ENCODE measurements at places on chromosomes 6 and 20.

GRCh38 chr6:137161949-137162348 lies 11.5 kb downstream of the IL22RA2 start:
- no peak for DNase-seq

DNA sequence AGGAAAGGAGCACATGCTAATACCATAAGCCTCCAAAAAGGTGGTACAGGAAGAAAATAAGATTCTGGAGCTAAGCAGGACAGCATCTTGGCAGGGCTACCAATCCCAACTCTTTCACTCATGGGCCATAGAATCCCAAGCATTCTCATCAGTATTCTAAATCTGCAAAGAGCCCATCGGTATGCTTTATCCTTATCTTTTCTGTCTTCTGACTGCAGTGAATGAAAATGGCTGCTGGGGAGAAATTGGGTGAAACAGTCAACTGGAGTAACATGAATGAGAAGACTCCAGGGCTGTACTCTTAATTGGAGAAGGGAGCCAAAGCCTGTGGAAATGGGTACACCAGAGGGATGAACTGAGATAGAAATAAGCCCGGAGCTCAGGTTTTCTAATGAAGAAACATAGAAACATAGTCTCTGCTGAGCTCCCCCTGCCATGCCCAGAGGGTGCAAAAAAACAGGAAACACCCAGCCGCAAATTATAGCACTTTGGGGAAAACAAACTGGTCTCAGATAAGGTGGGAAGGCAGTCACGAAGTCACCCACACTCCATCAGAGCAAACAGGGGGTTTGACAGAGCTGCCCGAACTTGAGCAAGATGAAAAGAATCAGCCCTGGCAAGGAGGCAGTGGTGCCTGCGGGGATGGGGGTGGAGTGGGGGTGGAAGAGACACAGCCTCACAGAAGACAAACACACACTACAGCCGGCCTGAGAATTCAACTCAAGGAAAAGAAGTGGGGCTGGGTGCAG lies 35.4 kb upstream of the E2F3 start:
- DNase-seq: no peak

DNA sequence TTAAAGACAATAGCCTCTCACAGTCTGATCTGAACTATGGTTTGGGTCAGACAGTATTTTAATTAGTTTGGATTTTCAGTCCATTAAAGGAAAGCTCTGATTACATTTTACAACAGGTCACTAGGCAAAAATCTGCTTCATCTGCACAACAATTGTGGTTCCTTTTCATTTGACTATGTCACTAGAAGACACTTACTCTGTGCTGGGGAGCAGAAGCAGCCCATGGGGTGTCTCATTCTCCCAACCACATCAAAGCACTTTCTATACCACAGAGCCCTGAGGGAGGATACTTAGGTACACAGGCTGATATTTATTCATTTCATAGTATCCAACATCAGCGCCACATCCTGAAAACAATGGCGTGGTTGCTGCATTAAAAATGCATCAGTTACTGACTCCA lies 36.6 kb upstream of the HDAC2 start:
- no peak for DNase-seq

DNA sequence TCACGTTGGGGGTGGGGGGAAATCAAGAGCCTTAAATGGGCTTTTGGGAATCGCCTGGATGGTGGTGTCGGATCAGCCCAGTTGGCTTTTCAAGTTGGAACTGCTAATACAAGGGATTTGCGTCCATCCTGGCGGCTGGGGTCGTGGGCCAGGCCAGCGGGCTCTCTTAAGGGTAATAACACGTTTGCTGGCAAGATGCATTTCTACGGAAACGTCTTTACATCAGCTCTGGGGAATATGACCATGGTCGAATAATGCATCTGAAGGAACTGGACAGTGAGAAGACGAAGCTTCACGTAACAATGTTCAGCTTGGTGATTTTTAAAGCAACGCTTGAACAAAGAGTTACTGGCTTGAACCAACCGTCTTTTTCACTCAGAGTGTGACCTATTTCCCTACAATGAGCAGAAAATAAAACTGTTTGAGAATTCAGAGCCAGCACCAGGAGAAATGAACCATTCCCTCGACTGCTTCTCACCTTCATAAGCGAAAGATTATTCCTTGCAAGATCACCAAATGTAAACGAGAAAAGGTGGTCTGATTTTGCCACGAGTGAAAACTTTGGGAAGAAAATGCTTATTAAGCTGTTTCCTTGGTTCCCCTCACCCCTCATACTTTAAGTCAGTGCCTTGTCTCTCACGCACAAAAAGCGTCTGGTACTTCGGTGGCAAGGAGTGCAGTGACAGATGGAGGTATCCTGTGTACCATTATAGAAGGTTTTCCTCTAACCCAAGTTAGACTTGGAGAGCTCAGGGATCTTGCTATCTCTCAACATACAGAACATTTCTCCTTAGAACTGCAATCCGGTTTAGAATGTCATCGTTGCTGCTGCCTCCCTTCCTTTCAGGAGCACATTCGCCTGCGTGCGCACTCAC lies 1.4 kb upstream of the MARCKS start:
- DNase-seq: no peak

DNA sequence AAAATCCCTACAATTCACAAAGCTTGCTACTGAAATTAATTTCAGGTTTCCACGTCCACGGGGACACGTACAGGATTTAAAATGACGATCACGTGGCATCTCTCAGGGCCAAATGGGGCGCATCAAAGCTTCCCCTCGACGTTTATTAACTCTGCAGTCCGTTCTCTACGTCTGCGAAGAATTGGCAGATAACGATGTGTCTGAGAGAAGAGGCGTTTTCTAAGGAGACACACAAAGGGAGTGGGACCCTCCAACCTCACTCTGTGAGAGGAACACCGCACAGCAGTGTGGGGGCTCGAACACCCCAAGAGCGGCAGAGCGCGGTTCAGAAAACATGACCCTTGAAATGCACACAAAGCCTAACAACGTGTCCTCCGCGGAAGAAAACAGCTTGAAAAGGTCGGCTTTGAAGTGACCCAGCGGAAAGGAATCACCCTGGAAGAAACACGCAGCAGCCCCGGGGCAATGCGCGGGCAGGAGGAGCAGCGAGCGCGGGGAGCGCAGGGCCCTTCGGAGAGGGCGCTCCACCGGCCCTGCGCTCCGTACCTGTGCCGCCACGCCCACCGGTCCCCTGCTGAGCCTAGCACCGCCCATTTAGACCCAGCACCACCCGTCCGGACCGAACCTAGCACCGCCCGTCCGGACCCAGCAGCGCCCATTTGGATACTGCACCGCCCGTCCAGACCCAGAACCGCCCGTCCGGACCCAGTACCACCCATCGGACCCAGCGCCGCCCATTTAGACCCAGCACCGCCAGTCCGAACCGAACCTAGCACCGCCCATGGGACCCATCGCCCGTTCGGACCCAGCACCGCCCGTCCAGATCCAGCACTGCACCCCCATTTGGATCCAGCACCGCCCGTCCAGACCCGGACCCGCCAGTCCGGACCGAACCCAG lies 1.1 kb upstream of the AFDN start:
- DNase-seq: no peak

DNA sequence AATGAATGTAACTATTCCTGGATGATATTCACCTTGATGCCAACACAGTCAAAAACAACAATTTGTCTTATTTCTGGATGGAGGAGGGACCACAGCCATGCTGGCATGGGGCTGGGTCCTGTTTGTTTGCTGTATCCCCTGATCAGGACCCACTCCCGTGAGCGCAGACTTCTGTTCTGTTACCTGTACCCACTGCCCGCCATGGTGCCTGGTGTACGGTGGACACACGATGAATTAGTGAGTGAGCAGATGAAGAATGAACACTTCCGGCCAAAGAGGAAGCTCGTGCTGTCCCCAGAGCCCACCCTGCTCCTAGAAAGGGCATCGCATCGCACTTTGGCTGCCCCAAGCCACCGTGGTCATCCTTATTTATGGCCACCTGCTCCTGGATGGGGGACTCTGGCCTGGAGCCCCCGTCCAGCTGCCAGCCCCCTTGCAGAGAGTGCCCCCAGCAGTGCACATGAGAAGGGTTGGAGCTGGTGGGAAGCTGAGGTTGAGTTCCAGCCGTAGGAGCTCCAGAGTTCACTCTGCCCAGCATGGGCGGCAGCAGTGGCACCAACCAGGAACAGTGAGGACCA lies 100.9 kb downstream of the BMP7 start:
- no peak for DNase-seq

DNA sequence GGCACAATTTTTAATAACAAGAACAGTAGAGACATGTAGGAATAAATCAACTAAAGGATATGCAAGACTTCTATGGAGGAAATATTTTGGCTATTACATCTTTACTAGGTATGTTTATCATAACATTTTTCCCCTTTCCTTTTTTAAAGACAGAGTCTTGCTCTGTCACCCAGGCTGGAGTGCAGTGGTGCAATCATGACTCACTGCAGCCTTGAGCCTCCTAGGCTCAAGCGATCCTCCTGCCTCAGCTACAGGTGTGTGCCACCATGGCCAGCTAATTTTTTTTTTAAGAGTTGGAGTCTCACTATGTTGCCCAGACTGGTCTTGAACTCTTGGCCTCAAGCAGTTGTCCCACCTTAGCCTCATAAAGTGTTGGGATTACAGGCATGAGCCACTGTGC lies 37.0 kb downstream of the AKAP7 start:
- DNase-seq: no peak

DNA sequence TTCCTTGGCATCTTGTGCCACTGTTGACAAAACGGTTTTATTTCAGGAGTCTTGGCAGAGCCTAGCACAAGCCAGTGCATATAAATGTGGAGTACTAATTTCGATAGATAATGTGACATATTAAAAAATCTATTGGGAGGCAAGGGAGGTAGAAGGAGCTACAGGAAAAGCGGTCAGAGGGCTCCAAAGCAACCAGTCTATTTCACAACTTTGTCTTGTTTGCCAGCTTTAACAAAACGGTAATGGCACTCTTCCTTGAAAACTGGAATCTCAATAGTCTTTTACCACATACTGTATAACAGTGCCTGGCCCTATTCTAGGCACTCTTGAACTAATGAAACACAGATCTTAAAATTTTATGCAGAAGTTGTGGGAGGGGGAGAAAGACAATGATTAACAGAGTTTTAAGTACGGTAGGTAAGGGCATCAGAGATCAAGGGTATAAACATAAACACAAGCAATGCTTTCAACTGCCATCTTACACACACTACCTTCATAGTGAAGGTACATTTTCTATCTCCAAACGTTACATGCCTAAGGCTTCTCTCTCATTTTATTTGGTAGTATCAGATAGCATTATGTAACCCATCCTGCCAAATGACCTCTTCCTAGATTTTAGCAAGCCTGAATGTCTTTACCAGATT lies 33.5 kb upstream of the SYNCRIP start:
- DNase-seq: no peak

Data from effector CD8-positive, alpha-beta T cell (primary cell).